ENCODE measurements at places on chromosomes 12 and 14. TPM values are rescaled to one million over a fixed set of nuclear protein-coding genes. Genes with fewer than 3 reads are reported as not detected.

KRT85 gene
- polyA plus RNA-seq = not detected

RTL1 gene
- 22.0 TPM for polyA plus RNA-seq

YEATS4 gene
- 14.6 TPM for polyA plus RNA-seq

SLC5A8 gene
- 0.04 TPM for polyA plus RNA-seq

ANKRD33 gene
- not detected for polyA plus RNA-seq

- DNase-seq = peak; percentile 3
These were observed 1367.5 kb downstream of the AACS start for GRCh38 chr12:126432780-126433179.

- DNase-seq = no peak
These were observed 84.5 kb downstream of the TAOK3 start for GRCh38 chr12:118288174-118288573.

DNA sequence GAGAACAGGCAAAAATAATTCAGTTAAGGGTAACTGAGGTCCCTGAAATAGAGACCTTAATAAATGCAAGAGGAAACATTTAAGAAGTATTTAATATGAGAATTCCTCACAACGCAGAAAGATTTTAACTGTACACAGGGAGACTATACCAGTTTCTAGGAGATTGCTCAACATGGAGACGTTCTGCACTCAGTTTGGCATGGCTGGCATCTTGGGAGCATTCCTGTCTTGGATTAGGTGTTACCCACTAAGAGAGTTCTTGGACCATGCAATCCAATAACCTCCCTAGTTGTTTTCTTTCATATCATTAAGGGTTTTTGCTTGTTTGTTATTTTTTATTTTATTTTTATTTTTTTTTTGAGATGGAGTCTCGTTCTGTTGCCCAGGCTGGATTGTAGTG, 302.4 kb downstream of the NELL2 start:
- no peak for DNase-seq

DNA sequence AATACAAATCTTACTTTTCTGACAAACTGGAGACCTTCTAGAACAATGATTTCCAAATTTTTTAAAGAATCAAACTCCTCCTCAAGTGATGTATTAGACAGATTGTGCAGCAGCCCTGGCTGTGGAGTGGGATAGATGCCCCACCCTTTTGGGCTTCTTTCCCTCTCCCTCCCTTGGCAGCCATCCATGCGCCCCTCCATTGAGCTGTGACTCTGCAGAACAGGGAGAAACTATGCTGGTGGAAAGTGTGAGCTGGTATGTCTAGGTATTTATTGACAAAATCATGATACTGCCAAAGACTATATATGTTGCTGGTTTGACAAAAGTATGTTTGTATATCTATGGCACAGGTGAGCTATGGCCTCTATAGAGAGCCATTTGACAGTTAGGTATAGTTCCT, 138.5 kb downstream of the KTN1 start:
- no peak for DNase-seq

- DNase-seq = no peak
These were observed 362.6 kb upstream of the CLEC14A start for GRCh38 chr14:38618514-38618913.

GRCh38 chr12:126784328-126784921, 1482.5 kb upstream of the TMEM132C start:
- peak; percentile 11 for DNase-seq

DNA sequence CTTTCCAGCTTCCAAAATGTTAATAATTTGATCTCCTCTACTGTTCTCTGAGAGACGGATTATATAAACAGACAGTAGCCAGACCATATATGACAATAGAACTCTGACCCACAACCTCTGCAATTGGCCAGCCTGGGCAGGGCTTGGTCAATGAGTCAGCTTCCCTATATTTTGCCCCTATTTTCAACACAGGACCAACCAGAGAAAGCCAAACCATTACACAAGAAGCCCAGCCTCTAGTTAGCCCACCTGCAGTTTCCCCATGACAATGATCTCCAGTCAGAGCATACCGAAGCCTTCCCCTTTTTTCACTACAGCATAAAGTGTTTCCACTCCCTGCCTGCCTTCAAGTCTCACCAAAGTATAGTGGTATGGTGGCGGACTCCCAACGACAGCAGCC, 7.6 kb upstream of the EXD2 start:
- no peak for DNase-seq

GRCh38 chr14:101875727-101876554, 88.4 kb upstream of the DYNC1H1 start:
- no peak for DNase-seq

DNA sequence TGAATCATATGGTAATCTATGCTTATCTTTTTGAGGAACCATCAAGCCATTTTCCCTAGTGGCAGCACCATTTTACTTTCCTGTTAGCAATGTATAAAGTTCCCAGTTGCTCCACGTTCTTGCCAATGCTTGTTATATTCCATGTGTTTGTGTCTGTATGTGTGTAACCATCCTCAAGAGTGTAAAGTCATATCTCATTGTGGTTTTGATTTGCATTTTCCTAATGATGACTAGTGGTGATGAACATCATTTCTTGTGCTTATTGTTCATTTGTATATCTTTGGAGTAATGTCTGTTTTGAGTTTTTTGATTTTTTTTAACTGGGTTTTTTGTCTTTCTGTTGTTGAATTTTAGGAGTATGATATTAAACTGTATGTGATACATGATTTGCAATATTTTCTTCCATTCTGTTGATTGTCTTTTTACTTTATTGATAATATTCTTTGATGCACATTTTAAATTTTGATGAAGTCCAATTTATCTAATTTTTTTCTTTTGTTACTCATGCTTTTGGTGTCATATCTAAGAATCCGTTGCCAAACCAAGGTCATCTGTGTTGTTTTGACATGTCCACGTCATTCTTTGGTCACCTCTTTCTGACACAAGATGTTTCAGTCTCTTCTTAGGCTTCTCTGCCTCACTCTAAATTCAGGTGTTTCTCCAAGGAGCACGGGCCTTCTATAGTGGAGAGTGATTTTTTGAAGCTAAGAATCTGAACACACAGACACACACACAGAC, 36.1 kb downstream of the PPHLN1 start:
- no peak for DNase-seq

DNA sequence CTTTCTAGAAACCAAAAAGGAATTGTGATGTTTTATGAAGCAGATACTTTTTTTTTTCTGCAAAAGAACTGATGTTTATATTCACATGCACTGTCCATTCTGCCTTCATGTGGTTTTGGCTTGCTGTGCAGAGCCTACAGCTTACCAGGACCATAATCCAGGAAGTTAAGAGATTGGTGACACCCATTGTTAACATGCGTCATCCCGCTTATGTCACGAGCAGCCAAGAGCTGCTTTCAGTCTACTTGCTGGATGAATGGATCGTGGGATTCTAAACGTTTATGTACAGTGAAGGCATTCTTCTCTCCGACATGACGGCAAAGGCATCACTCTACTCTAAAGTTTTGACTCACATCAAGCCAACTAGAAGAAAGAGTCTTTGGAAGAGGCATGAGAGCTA, 76.6 kb downstream of the PAX9 start:
- no peak for DNase-seq

DNA sequence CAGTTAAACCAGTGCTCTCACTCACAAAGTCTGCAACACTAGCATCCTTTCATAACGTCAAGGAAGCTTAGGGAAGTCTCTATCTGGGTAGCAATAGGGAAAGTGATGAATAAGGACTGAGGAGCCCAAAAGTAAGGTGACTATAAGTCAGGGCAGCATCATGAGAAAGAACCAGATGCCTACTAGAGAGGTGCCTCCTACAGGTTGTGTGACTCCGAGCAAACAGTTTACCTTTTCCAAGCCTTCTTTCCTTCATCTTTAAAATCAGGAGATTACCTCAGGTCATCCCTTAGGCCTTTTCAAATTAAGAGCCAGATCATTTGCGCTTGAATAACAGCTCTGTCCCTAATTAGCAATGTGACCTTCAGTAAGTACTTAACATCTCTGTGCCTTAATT, 40.2 kb downstream of the RTN1 start:
- no peak for DNase-seq

GRCh38 chr14:98984719-98985041, 287.3 kb downstream of the BCL11B start:
- DNase-seq = no peak

DNA sequence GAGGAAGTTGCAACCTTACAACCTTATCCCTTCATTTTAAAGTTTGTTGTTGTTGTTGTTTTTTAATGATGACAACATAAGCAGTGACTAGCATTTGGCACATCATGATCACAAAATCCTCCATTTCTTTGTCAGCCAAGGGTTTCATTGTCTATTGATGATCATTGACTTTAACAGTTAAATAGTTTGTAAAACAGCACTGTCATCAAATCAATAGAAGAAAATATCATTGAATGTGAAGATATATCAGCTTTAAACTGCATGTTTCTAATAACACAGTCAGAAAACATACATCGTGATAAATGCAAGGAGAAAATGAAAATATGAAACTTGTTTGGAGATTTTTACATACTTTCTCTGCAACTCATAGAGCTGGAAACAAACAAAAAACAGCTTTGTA, 922.3 kb upstream of the LRFN5 start:
- no peak for DNase-seq

- no peak for DNase-seq
These were observed 676 bp downstream of the MRPL42 start for GRCh38 chr12:93468008-93468371.

DNA sequence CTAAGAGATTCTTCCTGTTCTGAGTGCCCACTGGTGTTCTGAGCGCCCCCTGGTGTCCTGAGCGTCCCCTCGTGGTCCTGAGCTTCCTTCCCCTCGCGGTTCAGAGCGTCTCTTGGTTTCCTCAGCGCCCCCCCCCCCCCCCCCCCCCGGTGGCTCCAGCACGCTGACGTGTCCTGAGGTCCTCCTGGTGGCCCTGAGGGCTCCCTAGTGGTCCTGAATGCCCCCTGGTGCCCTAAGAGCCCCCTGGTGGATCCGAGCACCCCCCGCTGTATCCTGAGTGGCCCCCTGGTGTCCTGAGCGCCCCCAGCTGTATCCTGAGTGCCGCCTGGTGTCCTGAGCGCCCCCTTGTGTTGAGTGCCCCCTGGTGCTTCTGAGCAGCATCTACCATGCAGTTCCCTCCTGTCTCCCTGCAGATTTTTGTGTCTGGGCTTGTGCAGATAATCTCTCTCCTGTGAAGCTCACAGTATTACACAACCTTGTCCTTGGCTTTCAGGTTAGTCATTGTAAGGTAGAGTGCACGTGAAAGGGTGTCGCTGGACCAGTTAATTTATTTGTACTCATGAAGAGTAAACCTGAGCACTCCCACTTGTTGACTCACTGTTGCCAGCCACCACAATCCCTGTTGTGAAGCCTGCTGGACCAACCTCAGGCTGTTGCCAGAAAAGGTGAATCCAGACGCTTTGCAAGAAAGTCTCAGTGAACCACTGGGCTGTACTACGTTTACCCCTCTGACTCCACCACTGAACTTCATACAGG, 1168.4 kb downstream of the TMEM121 start:
- no peak for DNase-seq

DNA sequence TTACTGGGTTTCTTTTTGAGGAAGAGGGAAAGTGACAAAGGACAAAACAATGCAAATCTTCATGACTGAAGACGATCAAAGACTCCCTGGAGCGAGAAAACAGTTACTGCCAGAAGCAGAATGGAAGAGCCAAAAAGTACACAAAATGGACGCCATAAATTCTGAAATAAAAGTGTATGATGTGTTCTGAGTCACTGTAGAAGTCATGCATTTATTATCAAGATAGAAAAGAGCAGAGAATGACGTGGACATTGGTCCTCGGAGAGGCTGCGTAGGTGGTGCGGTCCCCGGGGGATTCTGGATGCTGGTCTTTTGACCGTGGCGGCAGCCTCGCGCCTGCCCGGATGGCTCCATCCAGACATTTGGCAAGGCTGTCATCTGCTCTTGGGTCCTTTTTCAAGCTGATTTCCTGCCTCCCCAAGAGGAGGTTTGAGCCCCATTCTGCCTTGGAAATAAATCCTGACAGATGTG, 52.8 kb downstream of the C14orf132 start:
- no peak for DNase-seq

DNA sequence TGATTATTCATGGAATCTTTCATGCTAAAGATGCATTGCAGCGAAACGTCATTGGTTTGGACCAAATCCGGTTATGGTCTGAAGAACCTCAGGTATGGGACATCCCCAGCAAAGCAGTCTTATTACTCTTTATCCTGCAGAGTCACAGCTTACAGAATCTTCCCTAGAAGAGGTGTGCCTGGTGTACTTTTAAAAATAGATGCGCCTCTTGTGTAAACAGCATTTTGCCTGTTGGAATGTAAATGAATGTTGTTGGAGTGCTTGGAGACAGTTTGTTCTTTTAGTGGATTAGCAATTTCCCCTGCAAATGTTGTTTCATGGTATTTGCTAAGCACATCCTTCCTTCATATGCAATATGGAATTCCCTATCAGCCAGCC, 242.5 kb downstream of the ZFP36L1 start:
- DNase-seq = peak; percentile 80

GRCh38 chr14:106013879-106014376, 487.5 kb downstream of the TMEM121 start:
- no peak for DNase-seq

DNA sequence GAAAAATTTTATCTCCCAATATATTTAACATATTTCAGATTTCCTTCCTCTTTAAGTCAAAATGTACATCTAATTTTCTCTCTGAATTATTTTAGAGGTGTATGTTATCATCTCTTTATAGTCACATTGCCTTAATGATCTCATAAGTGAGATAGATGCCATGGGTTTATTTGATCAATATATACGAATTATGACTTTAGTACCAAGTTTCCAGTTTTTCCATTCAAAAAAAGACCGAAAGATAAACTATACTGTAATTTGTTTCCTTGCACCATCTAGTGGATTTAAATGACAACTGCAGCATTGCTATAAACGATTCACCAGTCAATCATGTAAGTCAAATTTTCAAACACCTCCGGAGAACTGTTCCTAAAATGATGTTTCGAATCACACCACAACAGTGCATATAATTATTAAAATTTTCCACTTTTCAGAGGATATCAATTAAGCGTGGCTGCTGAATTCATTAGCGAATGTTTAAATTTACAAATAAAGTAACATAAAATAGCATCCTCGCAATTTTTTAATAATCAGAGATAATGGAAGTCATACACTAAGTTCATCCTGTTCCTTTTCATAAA, 419 bp upstream of the ATXN7L3B start:
- DNase-seq = peak; percentile 75

DNA sequence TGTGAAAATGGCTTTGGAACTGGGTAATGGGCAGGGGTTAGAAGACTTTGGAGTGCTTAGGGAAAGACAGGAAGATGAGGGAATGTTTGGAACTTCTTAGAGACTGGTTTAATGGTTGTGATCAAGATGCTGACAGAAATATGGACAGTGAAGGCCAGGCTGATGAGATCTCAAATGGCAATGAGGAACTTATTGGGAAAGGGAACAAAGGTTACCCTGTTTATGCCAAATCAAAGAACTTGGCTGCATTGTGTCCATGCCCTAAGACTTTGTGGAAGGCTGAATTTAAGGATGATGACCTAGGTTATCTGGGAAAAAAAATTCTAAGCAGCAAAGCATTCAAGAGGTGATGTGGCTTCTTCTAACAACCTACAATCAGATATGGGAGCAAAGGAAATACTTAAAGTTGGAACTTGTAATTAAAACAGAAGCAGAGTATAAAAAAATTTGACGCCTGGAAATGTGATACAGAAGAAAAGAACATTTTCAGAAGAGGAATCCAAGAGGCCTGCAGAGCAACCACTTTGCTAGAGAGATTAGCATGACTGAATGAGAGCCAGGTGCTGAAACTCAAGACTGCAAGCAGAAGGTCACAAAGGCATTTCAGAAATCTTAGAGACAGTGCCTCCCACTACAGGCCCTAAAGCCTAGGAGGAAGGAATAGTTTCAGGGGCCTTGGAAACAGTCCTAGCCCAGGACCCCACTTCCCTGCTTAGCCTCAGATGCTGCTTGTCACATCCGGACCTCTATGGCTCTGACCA, 65.6 kb upstream of the FLRT2 start:
- DNase-seq = no peak

GRCh38 chr12:124152731-124153130, 142.2 kb upstream of the RFLNA start:
- peak; percentile 71 for DNase-seq
